ENCODE measurements at places on chromosomes 11 and 22.

- DNase-seq, result no peak
Measured at GRCh38 chr11:95487391-95487790, 256.4 kb upstream of the SESN3 start.

DNA sequence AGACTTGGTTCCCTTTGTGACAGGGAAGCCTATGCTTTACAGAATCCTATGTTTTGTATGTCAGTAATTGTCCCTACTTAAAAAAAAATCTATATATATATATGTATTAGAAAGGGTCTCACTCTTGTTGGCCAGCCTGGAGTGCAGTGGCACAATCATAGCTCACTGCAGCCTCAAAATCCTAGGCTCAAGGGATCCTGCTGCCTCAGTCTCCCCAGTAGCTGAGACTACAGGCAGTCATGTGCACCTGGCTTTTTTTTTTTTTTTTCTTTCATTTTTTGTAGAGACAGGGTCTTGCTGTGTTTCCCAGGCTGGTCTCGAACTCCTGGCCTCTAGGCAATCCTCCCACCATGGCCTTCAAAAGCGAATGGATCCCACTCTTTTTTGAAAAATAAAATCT, 2.1 kb upstream of the NEAT1 start:
- no peak for DNase-seq

DNA sequence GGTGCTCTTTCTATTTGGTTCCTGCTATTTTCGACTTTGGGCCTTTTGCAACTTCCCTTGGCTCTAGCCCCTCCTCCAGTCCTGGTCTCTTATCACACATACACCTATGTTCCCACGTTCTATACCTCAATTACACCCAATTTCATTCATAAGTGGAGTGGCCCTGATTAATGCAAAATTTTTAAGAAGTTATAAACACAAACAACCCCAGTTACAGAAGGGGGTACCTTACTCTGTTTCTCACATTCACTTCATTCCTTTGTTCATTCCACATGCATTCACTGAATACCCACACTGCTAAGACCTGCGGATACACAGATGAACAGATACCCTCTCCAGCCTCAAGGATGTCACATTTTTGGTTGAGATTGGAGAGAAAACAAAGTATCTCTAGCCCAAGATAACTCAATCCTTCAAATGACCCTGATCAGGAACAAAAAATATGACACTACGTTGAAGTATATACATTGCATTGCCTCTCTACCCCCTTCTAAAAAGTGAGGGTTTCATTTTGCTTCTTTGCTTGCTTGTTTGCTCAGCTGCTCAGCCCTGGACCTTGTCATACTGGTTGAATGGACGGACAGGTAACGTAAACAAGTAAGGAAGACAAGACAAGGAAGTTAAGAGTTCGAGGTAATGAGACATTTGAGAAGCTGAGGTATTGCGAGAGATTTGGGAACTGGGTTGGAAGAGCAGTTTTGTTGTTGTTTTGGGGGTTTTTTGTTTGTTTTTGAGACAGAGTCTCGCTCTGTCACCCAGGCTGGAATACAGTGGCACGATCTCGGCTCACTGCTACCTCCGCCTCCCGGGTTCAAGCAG, 3.6 kb upstream of the VPS37C start:
- no peak for DNase-seq

DNA sequence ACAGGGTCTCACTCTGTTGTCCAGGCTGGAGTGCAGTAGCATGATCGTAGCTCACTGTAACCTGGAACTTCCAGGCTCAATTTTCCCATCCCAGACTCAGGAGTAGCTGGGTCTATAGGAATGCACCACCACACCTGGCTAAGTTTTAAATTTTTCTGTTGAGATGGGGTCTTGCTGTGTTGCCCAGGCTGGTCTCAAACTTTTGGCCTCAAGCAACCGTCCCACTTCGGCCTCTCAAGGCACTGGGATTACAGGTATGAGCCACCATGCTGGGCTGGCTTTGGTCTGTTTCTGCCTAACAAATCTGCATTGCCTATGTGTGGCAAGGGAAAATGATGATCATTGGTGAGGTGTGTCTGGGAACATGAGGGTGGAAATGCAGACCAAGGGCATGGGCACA, 59.3 kb upstream of the CLMP start:
- no peak for DNase-seq

DNA sequence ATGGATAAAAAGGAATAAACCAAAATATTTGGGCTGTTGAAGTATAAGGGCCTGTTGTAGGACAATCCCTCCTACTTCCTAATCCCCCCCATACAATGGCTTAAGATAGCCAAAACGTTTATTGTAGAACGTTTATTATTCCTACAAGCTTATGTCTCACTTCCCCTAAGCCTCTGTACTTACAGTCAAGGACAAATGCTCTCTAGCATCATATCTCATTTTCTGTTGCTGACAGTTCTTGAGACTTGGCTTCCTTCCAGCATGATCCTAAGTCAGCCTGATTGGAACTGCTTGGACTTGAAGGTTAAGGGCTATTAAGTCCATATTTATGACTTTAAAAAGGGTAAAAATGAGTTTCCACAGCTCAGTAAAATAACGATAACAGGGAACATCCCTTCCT, 8.8 kb downstream of the MISFA start:
- no peak for DNase-seq

GRCh38 chr11:75706260-75706729, 11.3 kb upstream of the MOGAT2 start:
- peak; percentile 54 for DNase-seq

DNA sequence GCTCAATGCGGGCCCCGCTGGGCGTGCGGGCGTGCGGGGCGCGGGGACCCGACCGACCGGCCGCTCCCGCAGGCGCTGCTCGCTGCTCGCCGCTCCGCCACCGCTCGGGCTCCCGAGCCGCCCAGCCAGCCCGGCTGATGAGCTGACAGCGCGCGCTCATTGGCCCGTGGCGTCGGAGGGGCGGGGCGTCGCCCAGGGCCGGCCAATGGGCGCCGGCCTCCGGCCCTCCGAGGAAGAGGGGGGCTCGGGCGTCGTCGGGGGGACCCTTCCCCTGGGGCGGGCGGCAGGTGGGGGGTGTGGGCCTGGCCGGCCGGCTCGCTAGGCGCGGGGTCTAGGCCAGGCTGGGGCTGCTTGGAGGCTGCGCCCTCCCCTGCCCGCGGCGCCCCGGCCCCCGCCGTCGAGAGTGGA, at the start of gene SCUBE1:
Gene SCUBE1 (minus strand): TSS at position 111 of the 408 bp plus-strand sequence. CDS start 111 bp downstream, outside the sequence.
- peak; percentile 7 for DNase-seq

DNA sequence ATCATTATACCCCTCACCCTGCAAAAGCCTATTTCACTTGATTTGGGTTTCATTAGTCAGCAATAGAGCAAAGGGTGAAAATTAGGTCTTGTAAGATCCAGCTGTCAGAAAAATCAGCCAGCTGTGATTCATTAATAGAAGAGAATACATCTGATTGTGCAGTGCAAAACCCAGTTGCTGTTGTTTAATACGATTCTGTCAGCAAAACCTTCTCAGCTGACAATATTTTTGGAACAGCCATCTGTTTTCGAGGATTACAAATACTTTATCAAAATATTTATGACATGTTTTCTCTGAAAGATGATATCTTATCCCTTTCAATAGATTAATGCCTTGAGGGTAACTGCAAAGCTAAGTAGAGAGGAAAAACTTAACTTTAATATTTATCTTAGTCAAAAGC, 1354.0 kb upstream of the RAG2 start:
- no peak for DNase-seq

- no peak for DNase-seq
Measured at GRCh38 chr11:117747892-117748291, 49.1 kb downstream of the DSCAML1 start.

GRCh38 chr22:32401486-32401885, 10.6 kb downstream of the RTCB start:
- DNase-seq, result no peak

DNA sequence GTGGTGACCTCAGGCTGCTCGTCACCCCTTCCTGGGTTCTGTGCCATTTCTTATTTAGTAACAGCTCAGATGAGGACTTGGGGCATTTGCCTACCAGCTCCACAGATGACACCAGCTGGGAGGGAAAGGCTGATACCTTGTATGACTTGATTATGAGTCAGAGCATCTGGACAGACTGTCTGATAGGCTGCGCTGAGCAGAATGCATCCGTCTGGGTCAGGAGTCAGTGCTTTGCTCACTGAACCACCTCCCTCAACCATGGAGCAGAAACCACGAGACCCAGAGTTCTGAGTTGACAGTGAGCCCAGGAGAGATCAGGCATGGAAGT, 6.8 kb downstream of the ST14 start:
- no peak for DNase-seq

GRCh38 chr11:77819921-77820564, 479 bp downstream of the RSF1 start:
- peak; percentile 39 for DNase-seq

DNA sequence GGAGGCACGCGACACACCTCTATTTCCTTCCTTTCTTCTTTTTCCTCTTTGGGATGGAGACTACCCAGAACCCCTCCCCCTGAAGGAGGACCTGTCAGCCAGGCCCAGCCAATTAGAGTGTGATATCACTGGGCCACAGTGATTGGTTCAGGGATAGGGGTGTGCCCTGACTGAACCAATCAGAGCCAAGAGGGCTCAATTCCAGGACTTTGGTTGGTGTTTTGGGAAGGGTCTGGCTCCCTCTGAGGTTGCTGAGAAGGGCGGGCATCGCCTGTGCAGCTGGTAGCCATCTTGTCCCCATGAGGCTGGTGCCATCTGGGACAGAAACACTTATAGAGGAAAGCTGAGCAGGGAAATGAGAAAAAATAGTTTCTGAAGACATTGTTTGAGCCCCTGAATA, 71.4 kb downstream of the CHST1 start:
- no peak for DNase-seq

DNA sequence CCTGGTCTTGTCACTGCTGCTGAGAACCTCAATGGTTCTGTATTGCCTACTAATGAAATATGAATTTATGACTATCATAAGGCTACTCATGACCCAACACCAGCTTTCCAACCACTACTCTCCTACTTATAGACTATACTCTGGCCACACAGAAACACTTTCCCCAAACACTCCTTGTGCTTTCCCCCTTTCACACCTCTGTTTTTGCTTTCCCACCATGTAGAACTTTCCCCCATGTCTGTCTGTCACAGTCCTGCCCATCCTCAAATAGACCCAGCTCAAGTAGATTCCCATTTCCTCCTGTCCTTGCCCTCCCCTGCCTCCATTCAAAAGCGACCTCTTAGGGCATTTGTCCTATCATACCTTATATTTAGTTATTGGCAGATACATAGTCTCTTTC, 105.9 kb downstream of the ARFGAP2 start:
- DNase-seq, result no peak

GRCh38 chr11:130480186-130480585, 31.7 kb downstream of the ADAMTS15 start:
- DNase-seq, result no peak

- DNase-seq, result no peak
Measured at GRCh38 chr22:49638788-49639187, 188.9 kb downstream of the BRD1 start.

DNA sequence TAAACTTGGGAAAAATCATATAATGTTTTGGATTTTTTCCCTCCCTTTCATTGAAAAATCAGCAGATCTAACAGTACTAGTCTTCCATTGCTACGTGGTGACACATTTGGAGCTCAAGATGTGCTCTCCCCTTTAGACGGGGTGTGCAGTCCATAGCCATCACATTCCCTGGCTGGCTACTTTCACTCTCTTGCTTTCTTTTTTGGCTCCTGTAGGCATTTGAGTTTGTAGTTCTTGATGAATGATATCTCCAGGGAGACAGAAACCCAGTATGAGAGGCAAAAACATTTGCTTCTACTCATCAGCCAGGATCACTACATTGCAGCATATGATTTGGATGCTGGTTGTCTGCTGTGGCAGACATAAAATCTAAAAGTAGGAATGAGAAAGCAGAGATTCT, 12.1 kb downstream of the CCDC81 start:
- DNase-seq, result no peak

DNA sequence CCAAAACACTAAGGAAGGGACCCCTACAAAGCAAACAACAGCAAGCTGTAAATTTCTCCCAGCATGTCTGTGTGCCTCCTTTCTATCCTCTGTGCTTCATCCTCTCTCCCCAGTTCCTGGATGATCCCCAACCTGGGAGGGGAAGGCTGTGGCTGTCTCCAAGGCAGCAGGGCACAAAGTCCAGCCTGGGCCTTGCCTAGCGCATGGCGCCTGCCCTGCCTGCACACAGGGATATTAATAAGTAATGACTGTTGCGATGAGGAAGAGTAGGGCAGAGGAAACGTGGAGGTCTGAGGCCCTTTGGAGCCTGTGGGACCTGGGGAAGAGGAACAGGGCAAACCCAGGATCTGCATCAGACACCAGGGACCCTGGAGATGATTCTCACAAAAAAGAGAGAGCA, 2.0 kb downstream of the USH1C start:
- DNase-seq, result peak; percentile 50

DNA sequence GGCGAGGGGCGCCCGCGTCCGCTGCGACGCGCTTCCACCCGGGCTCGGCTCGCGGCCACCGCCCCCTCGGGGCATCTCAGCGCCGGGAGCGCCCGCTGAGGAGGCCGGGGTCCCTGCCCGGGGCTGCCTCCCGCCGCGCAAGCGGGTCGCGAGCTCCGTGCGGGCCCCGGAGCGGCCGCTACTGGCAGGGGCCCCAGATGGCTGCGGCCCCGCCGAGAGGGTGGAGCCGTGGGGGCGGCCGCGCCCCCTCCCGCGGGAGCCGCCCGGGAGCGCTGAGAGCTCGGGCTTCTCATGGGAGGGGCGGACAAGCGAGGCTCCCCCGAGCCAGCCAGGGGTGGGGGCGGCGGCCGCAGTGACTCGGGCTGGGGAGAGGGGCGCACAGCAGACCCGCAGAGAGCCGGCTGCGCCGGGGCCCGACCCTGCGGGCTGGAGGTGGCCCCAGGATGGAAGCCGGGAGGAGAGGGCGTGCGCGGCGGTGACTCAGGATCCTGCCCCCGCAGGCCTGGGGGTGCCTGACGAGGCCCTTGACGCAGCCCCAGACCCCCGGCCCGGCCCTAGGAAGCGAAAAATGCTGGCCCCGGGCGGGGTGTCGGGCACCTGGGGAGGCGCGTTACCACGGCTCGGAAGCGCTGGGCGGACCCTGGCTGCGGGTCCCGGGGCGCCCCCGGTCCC, 603 bp upstream of the ZFTA start:
- DNase-seq, result no peak

GRCh38 chr22:49963647-49964026, 3.1 kb downstream of the PIM3 start:
- DNase-seq, result no peak

- DNase-seq, result no peak
Measured at GRCh38 chr11:95699631-95700470, 89.7 kb downstream of the FAM76B start.

- DNase-seq, result no peak
Measured at GRCh38 chr22:40281717-40282116, 64.6 kb upstream of the ADSL start.

- no peak for DNase-seq
Measured at GRCh38 chr11:1077417-1078119, 2.9 kb downstream of the MUC2 start.

DNA sequence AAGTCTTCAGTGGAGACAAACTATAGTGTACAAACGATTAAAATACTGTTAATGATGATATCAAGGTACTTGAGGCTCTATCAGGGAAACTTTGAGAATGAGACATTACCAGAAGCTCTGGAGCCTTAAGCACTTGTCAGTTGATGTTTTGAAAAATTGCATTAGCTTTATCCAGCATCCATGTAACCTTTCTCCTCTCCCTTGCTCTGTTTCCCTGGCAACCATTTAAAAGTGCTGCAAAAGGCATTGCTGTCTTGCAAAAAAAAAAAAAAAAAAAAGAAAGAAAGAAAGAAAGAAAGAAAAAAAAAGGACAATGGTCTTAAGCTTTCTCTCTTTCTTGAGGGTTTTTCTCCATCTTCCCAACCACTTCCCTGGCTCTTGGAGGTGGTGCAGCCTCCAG, 787.0 kb downstream of the OPCML start:
- DNase-seq, result no peak
